CD4-positive, alpha-beta memory T cell (primary cell): ENCODE measurements at places on chromosomes 1 and 21. TPM values are rescaled to one million over a fixed set of nuclear protein-coding genes. Genes with fewer than 3 reads are reported as not detected.
A peak's percentile ranks its signal among the peaks of the same experiment; 100 is the strongest.

GRCh38 chr1:7988576-7988975 lies 27.1 kb downstream of the PARK7 start:
- no peak for DNase-seq

DNA sequence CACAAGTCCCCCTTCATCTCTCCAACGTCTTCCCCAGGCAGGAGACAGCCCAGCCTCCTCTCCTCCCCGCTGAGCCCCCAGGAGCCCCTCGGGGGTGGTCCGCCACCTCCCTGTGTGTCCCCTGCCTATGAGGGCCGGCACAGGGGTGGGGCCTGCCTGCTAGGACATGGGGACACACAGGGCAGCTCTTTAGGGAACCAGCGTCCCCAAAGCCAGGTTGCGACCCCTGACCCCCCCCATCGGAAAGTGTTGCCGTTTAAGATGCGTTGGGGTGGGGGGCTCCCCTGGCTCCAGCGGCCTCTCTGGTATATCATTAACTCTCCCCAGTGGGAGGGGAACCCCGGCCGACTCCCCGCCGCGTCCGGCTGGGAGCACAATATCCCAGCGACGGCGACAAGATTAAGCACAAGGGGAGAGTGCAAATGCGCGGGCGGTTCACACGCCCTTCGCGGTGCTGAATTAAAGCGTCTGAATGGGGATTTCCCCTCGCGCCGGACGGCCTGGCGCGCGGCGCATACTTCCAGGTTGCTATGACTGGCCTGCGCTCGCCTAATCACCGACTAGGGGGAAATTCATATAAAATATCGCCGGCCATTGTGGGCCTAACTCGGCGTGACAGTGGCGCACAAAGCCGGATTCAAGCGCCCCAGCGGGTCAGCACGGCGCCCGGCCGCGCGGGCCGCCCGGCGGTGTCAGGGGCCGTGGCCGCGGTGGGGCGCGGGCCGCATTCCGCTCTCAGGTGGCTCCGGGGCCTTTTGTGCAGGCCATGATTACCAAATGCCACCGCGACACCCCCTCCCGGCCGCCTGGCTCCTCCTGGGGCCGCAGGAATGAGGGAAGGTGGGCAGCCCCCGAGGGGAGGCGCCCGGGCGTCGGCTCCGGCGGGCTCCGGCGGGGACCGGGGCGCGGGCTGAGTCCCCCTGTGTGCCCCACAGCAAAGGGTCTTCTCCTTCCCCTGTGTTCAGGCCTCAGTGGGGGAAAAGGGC lies 30.9 kb downstream of the WNT3A start:
- DNase-seq = peak; percentile 9

DNA sequence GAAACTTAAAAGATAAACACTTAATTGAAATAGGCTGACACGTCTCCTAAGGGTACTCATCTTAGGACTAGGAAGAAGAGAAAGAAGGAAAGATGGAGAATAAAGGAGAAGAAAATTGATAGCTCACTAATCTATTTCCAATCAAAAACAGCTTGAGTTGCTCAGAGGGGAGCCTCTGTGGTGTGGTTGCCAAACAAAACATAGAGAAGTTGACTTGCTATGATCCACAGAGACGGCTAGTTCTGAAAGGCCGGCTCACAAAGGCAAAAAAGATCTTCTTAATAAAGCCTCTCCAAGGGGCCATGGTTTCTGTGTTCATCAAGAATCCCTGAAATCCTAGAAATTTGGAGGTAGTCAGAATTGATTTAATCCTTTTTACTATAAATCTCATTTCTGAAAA lies 644.1 kb downstream of the LMO4 start:
- DNase-seq = no peak

COL9A2 gene
- total RNA-seq = 2.8 TPM

GRCh38 chr21:35649186-35649585 lies 411.1 kb downstream of the SETD4 start:
- no peak for DNase-seq

GRCh38 chr1:58749646-58750045 lies 34.2 kb downstream of the JUN start:
- no peak for DNase-seq

DNA sequence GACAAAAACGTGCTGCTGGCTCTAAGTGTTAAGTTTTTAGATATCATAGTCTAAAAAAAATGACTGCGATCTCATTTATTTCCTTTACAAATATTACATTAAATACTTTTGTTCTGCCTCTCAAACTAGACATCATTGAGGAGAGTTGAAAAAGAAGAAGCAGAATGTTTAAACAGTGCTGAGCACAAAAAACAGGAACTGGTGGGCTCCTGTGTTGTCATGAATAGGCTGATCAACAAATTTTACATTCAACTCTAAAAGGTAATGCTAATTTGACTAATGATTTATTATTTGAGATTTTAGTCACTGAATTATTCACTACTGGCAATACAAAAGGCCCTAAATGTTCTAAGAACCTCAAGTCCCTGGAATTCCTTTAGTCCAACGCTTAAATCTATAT lies 66.1 kb downstream of the GPATCH2 start:
- no peak for DNase-seq

- DNase-seq = no peak
Measured at GRCh38 chr21:32102426-32102825, 176.4 kb downstream of the MIS18A start.

DNA sequence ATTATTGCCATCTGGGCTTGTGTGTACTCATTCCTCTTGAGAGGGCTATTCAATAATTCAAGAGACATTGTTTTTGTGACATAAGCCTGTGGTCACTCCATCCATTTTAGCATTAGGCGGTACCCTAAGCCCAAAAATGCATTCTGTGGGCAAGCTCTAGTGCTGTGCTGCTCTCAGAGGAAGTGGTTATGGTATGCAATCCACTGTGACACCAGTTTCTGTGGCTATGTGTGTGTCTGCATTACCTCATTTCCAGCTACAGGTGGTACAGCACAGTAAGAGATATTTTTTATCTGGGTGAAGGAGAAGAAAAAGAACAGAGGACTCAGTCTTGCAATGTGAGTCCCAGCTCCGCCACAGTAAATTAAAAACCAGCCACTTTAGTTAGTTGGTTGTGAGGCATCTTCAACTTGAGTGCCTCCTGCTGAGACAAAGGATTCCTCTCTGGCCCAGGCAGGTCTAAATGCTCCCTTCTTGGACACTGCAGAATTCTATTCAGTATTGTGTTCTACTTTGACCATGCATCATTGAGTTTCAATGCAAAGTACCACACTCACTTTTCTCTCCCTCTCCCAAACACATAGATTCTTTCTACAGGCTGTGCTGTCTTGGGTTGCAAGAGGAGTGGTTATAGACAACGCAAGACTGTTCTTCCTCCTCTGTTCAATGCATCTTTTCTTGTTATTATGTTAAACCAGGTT lies 777.8 kb upstream of the BRINP3 start:
- DNase-seq = no peak

- DNase-seq = no peak
Measured at GRCh38 chr1:117318426-117318825, 48.8 kb upstream of the MAN1A2 start.

- no peak for DNase-seq
Measured at GRCh38 chr1:233406994-233407631, 79.6 kb downstream of the MAP3K21 start.

GRCh38 chr1:30322859-30323257 lies 400.5 kb downstream of the MATN1 start:
- DNase-seq = no peak

SAMSN1 gene
- 59.5 TPM for total RNA-seq

GJA9 gene
- total RNA-seq = not detected

DNA sequence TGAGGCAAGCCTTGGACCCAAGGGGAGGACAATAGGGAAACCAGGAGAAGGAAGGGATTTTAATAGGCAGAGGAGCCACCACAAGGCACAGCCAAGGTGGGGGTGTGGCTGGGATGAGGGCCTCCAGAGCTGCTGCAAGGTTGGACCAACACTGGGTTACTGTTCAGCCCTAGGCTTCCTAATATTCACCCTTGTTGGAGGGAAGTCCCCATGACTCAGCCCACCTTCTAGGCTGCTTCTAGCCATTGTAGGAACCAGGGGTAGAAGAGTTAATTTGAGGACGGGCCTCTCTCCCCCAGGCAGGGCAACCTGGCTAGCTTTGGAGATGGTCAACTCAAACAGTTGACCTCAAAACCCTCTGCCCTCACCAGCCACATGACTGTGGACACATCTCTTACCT lies 59.5 kb downstream of the KCNN3 start:
- no peak for DNase-seq

GRCh38 chr1:206535853-206536188 lies 28.5 kb downstream of the RASSF5 start:
- no peak for DNase-seq

DNA sequence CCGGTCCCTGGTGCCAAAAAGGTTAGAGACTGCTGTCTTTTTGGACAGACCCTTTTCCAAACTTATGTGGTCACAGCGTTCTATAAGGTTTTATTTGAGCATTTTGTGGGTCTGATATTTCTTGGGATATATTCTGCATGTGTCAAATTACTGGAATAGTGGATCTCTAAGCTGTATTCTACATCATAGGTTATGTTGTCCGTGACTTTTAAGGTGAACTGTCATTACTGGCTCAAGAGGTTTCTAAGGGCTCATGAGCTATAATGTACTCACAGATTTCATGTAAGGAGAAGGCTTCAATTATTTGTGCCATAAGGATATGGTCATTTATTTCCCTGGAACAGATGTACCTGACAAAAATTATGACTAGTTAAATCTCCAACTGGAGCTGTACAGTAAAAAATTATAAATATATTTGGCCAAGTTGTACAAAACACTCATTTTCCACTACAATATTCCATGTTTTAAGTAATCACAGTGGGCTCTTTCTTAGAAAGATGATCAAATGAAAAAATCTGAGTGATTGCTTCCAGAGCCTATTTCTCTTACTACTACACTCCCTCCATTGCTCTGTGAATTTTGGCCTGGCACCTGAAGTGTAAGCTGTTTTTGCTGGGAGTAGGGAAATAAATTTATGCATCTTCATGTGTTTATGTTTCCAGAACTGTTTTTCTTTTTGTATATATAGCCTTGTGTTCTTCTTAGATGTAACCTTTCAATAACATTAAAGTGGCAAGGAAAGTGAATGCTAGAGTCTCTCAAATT lies 538.1 kb upstream of the ZRANB2 start:
- no peak for DNase-seq

DNA sequence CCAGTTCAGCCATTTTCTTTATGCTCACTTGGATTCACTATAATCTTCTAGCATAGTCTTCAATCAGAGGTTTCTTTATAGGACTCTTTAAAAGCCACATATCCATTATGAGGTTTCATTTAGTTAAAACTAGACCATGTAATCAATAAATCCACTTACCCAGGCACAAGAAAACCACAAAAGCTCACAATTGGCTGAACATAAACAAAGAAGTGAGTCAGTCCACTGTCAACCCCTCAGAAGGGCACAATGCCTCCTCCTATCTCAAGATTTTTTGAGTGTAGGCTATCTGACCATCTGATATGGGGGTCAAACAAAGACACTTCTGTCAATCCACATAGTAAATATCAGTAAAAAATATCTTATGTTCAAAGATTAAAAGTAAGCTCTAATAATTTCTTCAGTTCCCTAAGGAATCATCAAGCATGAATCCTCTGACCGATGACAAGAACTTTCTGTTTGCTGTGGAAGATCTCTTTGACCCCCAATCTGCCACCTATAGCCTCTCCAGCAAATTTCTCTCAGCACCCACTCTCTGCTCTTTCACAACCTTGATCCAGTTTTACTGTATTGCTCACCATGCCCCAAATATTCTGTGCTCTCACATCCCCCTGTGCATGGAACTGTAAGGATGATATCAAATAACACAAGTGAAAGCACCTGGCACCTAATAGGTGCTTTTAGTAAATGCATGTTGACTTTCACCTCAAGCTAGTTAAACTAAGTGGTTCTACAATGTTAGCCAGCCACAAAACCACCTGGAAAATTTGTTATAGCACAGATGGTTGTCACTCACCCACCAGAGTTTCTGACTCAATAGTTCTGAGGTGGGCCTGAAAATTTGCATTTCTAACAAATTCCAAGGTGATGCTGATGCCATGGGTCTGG lies 16.7 kb downstream of the RAB3B start:
- no peak for DNase-seq

TAS1R1 gene
- total RNA-seq = not detected

CLDN17 gene
- not detected for total RNA-seq

GRCh38 chr21:29293495-29293894 lies 5.2 kb upstream of the BACH1 start:
- DNase-seq = no peak

NR1I3 gene
- total RNA-seq = not detected

TCHHL1 gene
- not detected for total RNA-seq

MAP3K21 gene
- 2.8 TPM for total RNA-seq

DNA sequence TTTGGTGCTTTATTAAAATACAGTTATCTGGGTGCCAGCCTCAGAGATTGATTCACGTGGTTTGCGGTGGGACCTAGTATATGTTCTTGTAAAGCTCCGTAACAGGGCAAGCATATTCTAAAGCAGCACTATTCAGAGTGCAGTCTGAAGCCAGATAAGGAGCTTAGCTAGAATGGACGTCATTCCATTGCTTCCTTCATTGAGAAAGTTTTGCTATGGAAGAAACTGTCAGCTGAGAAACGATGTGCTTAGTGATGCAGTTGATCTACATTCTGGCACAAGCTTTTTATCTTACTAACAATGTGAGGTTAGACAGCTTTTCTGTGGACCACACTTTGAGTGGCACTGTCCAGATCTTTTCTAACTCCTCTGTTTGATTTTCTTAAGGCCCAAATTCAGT lies 26.2 kb downstream of the SLC44A3 start:
- DNase-seq = no peak

GRCh38 chr21:41786509-41786987 lies 19.7 kb upstream of the RIPK4 start:
- DNase-seq = no peak

GRCh38 chr1:246491551-246492053 lies 15.5 kb downstream of the SMYD3 start:
- DNase-seq = no peak

DNA sequence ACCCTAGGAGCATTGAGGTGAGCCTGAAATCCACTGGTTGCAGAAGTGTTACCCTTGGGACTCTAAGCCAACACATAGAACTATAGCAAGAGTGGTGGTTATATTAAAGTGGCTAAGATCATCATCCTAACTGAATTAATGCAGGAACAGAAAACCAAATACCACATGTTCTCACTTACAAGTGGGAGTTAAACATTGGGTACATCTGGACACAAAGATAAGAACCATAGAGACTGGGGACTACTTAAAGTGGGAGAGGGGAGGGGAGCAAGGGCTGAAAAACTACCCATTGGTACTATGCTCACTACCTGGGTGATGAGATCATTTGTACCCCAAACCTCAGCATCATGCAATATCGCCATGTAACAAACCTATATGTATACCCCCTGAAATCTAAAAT lies 100.0 kb downstream of the SLC25A24 start:
- no peak for DNase-seq

OR2T3 gene
- total RNA-seq = not detected

UMODL1 gene
- total RNA-seq = 0.58 TPM

- DNase-seq = no peak
Measured at GRCh38 chr1:151841141-151841540, 1.5 kb upstream of the C2CD4D start.

- DNase-seq = no peak
Measured at GRCh38 chr1:171743081-171743870, 1.4 kb upstream of the VAMP4 start.

SYCP1 gene
- not detected for total RNA-seq

DNA sequence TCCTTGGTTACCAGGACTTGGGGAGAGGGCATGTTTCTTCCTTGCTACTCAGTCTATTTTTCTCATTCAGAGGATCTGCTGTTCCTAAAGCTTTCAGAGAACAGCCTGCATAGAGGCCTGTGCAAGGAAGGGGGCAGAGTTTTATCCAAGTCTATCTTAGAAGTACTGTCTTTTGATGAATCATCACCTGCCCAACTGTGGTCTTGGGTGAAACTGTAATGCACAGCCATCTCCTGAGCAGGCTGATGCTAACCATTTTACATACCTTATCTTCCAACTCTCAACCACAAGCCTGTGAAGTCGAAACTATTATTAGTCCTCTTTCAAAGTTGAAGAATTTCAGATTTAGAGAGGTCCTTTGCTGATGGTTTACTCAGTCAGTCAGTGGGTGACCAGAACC lies 368.0 kb downstream of the HHAT start:
- no peak for DNase-seq
